ENCODE measurements at places on chromosomes 6 and 20. TPM values are rescaled to one million over a fixed set of nuclear protein-coding genes. Genes with fewer than 3 reads are reported as not detected.
A peak's percentile ranks its signal among the peaks of the same experiment; 100 is the strongest.

Gene GPLD1
- 0.88 TPM for total RNA-seq

DNA sequence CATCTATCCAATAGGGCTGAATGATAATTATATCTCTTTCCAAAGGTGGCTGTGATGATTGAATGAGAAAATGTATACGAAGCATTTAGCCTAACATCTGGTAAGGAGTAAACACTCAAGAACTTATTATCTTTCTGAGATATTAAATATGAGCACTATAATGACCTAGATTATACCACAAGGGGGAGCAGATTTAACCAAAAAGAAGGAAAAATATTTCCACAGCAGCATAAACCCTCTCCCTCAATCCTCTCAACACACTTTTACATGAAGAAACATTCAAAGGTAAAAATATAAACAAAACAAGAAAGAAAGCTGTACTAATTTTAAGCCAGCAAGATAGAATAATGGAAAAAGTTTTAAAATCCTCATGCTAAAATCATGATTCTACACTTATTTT is 68.4 kb downstream of the SHPRH start:
- DNase-seq: no peak
- no peaks in the 10 kb centered on the region for H3K4me1 ChIP-seq
- no peak overlapping the region for H3K4me3 ChIP-seq
- H3K36me3 ChIP-seq: no peaks in the 10 kb centered on the region
- H3K27me3 ChIP-seq: no peaks in the 10 kb centered on the region

DNA sequence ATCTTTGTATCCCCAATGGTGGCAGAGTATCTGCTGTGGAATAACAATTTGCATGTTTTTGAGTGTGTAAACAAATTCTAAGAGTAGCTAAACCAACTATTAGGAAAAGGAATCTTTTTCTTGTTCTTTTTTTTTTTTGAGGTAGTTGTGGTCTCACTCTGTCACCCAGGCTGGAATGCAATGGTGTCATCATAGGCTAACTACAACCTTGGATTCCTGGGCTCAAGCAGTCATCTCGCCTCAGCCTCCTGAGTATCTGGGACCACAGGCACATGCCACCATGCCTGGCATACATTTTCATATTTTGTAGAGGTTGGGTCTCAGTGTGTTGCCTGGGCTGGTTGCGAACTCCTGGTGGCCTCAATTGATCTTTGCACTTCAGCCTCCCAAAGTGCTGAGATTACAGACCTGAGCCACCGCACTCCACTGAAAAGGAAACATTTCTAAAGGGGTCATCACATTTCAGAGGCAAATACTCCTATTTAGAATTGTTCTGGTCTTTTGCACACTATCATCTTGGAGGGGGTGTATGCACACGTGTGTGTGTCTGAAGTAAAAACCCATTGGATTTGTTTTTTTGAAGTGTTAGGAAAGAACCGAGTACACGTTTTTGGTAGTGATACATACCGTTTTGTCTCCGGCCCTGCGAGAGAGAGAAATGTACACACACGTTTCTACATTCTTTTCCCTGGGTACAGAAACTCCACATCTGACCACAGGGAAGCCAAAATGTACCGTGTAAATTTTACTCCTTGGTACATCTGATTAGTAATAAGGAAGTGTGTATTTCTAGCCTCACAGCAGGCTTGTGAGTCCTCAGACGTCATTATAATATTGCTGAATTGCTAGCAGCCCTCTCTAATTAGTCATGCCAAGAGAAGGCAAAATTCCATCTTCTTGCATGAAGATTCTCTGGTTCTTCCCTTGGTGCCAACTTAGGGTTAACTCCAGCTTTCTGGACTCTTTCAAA is 183.6 kb downstream of the JARID2 start:
- no peak overlapping the region for H3K4me3 ChIP-seq
- no peaks in the 10 kb centered on the region for H3K36me3 ChIP-seq
- H3K27me3 ChIP-seq: no peaks in the 10 kb centered on the region
- no peak for DNase-seq
- no peaks in the 10 kb centered on the region for H3K4me1 ChIP-seq

GRCh38 chr6:48111575-48111974 is 578 bp upstream of the PTCHD4 start:
- DNase-seq: no peak
- H3K36me3 ChIP-seq: no peaks in the 10 kb centered on the region
- H3K4me1 ChIP-seq: no peaks in the 10 kb centered on the region
- no peaks in the 10 kb centered on the region for H3K27me3 ChIP-seq
- H3K4me3 ChIP-seq: no peak overlapping the region
- H3K27ac ChIP-seq: no peak overlapping the region

- H3K4me3 ChIP-seq: no peak overlapping the region
- no peaks in the 10 kb centered on the region for H3K36me3 ChIP-seq
- no peaks in the 10 kb centered on the region for H3K4me1 ChIP-seq
- no peak for DNase-seq
- no peaks in the 10 kb centered on the region for H3K27me3 ChIP-seq
These were observed 365.4 kb downstream of the PHF3 start for GRCh38 chr6:64000818-64001491.

Gene ARMC12
- total RNA-seq: not detected

- H3K27me3 ChIP-seq: no peaks in the 10 kb centered on the region
- H3K27ac ChIP-seq: no peak overlapping the region
- no peaks in the 10 kb centered on the region for H3K36me3 ChIP-seq
These were observed 17.6 kb downstream of the CD109 start for GRCh38 chr6:73713426-73714147.

Gene PAX1
- total RNA-seq: not detected

Gene VAPB
- 57.4 TPM for total RNA-seq

- no peaks in the 10 kb centered on the region for H3K27me3 ChIP-seq
- H3K4me1 ChIP-seq: peaks cover 5% of the 10 kb centered on the region
- H3K4me3 ChIP-seq: no peak overlapping the region
- H3K36me3 ChIP-seq: no peaks in the 10 kb centered on the region
These were observed 75.7 kb downstream of the SYNJ2 start for GRCh38 chr6:158057213-158057987.

Gene C2
- total RNA-seq: 7.8 TPM

DNA sequence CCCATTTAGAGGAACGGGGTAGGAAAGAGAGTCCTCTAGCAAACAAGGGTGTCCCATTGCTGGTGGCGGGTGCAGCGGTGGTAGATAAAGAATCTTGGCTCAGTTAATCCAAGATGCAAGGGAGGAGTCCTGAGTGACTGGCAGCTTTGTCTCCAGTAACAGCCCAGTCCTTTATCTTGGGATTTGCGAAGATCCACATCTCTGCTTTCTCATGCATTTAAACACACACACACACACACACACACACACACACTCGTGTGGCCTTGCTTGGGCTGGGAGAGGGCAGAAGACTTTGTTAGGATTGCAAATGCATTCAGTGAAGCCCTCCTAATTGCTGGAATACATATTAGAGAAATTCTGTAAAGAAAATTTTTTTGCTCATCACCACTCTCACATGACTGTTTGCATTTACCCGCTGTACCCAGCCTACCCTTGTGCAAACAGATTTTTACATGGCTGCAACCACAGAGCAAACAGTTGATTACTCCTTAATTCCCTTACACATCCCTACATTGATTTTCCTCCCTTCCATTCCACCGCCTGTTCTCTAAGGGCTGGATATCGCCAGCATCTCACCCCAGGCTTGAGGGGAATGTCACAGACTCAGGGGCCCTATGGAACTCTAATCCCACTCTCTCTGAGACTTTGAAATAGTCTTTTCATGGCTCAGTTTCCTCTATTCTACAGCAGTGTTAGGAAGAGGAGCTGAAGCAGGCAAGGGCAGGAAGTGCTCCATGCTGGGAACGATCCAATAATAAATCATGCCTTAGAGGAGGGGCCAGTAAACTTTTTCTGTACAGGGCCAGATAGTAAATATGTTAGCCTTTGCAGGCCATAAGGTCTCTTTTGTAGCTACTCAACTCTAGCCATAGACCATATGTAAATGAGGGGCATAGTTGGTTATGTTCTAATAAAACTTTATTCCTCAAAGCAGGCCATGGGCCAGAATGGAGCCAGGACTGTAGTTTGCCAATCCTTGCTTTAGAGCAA is 3.5 kb downstream of the C6orf132 start:
- peaks cover 17% of the 10 kb centered on the region for H3K4me1 ChIP-seq
- peak overlapping the region; percentile 85 for H3K27ac ChIP-seq
- H3K4me3 ChIP-seq: no peak overlapping the region
- H3K27me3 ChIP-seq: peaks cover 6% of the 10 kb centered on the region

DNA sequence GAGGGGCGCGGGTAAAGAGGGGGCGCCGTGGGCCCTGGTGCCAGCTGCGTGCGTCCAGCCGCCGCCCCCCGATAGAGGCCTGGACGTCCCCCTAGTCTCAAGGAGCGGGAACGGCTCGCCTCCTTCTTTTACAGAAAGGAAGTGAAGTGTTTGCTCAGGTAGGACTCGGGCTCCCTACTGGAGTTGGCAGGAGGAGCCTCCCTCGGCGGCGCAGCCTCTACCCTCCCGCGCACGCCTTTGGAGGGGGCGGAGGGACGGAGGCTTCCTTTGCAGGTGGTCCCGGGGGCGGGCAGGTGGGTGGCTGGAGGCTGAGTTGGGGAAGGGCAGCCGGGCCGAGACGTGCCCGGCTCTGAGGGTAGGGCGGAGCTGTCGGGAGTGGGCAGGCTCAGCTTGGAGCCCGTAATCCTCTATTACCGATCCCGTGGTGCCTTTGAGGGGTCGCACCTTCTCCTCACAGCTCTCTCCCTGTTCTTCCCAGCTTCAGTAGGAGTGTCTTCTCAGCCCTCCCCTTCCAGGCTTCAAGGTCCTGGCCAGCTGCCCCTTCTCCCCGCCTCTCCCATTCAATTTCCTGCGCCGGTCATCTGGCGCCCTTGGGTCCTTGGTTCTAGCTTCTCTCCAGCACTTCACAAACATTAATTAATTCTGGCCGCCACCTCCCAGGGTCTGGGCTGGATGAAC is 728 bp downstream of the ITPR3 start:
- peak overlapping the region; percentile 97 for H3K27ac ChIP-seq
- H3K4me3 ChIP-seq: peak overlapping the region; percentile 85
- no peaks in the 10 kb centered on the region for H3K36me3 ChIP-seq
- H3K4me1 ChIP-seq: peaks cover 13% of the 10 kb centered on the region
- peak; percentile 68 for DNase-seq

Gene IFNGR1
- total RNA-seq: 58.2 TPM

DNA sequence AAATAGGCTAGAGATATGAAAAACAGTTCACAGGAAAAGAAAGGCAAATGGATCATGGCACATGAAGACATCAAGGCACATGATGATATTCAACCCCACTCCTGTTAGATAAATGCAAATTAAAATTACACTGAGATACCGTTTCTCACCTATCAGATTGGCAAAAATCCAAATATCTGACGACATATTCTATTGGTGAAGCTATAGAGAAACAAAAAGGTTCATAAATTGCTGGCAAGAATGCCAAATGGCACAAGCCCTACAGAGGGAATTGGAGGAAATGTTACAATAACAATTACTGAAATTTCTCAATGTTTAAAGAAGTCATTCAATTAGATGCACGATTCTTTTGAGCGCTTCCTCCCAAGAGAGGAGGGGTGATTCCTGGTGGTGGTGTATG is 45.3 kb upstream of the DSN1 start:
- H3K4me3 ChIP-seq: no peak overlapping the region
- H3K27ac ChIP-seq: no peak overlapping the region
- H3K27me3 ChIP-seq: no peaks in the 10 kb centered on the region

DNA sequence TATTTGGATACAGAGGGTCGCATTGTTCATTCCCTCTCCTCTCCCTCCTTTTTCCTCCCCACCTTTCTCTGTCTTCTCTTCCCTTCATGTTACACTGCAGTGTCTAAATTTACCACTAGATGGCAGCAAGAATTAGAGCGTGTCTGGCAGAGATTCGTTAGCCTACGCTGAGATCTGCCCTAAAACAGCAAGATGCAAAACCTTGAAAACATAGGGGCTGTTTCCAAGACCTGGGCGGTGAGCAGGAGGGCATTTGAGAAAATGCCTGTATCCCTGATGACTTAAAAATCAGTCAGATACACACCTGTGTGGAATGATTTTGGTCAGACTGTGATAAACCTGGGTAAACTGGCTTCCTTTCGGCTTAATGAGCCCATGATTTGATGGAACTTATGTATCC is 101.5 kb upstream of the ISM1 start:
- no peak overlapping the region for H3K27ac ChIP-seq
- H3K27me3 ChIP-seq: no peaks in the 10 kb centered on the region
- H3K36me3 ChIP-seq: no peaks in the 10 kb centered on the region
- no peak overlapping the region for H3K4me3 ChIP-seq
- H3K4me1 ChIP-seq: no peaks in the 10 kb centered on the region
- DNase-seq: peak; percentile 47

- H3K27ac ChIP-seq: no peak overlapping the region
- no peaks in the 10 kb centered on the region for H3K4me1 ChIP-seq
- no peaks in the 10 kb centered on the region for H3K27me3 ChIP-seq
- no peak overlapping the region for H3K4me3 ChIP-seq
These were observed 25.2 kb upstream of the NCOA3 start for GRCh38 chr20:47476452-47476851.

DNA sequence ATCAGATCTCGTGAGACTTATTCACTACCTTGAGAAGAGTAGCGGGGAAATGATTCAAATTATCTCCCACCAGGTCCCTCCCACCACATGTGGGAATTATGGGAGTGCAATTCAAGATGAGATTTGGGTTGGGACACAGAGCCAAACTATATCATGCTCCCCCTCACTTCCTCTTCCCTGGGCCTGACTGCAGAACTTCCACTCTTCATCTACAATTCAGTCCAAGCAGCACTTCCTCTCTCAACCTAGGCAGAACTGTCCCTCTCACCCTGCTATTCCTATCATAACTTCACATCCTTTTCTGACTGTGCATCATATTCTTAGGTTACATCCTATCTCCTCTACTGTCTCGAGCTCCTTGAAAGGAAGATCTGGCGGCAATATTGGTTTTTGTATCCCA is 184.0 kb upstream of the HDDC2 start:
- no peaks in the 10 kb centered on the region for H3K27me3 ChIP-seq
- no peaks in the 10 kb centered on the region for H3K4me1 ChIP-seq
- H3K4me3 ChIP-seq: no peak overlapping the region
- no peak for DNase-seq
- H3K27ac ChIP-seq: no peak overlapping the region
- H3K36me3 ChIP-seq: no peaks in the 10 kb centered on the region

GRCh38 chr20:3798373-3798768 is 2.3 kb downstream of the CDC25B start:
- H3K4me1 ChIP-seq: peaks cover 21% of the 10 kb centered on the region
- H3K4me3 ChIP-seq: no peak overlapping the region
- no peaks in the 10 kb centered on the region for H3K27me3 ChIP-seq
- no peak for DNase-seq
